ENCODE measurements at places on chromosomes 2 and 18.

GRCh38 chr2:46267616-46268015 lies 29.6 kb upstream of the EPAS1 start:
- DNase-seq = no peak

- DNase-seq = no peak
Measured at GRCh38 chr2:209424199-209424701, 403 bp downstream of the MAP2 start.

DNA sequence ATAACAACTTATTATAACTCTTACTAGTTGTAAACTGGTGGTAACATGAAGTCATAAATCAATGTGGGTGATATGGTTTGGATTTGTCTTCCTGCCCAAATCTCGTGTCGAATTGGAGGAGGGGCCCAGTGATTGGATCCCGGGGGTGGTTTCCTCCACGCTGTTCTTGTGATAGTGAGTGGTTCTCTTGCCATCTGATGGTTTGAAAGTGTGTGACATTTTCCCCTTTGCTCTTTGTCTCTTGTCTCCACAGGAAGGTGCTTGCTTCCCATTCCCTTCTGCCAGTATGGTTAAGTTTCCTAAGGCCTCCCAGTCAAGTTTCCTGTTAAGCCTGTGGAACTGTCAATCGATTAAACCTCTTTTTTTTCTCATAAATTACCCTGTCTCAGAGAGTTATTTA lies 321.6 kb downstream of the DSEL start:
- DNase-seq = no peak

DNA sequence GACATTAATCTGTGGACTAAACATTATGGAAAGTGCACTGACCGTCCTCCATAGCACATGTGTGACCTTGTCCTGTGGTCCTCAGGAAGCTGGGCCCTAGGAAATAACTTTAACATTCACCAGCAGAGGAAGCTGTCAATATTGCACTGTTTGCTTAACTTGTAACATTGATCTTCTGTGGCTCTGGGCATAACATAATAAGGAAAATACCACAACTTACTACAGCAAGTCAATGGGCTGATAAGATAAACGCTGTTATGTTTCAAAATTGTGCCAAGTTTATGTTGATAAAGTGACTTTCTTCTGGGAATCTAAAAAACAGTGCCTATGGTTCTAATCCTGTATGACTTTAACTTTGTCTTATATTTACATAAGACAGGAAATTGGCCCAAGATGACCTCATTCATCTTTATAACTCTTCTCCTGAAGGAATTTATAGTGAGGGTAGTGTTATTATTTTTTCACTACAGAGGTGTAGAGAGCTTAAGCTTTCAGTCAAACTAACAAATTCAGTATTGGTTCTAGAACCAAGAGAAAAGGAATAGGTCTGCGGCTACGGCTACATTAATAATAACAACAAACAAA lies 113.7 kb upstream of the MAP4K3 start:
- DNase-seq = no peak

GRCh38 chr2:213932-214693 lies 49.7 kb downstream of the SH3YL1 start:
- no peak for DNase-seq

- DNase-seq = peak; percentile 33
Measured at GRCh38 chr2:101419096-101419663, 31.9 kb upstream of the CREG2 start.

- peak; percentile 10 for DNase-seq
Measured at GRCh38 chr18:20971886-20972267, 139.7 kb downstream of the ROCK1 start.

DNA sequence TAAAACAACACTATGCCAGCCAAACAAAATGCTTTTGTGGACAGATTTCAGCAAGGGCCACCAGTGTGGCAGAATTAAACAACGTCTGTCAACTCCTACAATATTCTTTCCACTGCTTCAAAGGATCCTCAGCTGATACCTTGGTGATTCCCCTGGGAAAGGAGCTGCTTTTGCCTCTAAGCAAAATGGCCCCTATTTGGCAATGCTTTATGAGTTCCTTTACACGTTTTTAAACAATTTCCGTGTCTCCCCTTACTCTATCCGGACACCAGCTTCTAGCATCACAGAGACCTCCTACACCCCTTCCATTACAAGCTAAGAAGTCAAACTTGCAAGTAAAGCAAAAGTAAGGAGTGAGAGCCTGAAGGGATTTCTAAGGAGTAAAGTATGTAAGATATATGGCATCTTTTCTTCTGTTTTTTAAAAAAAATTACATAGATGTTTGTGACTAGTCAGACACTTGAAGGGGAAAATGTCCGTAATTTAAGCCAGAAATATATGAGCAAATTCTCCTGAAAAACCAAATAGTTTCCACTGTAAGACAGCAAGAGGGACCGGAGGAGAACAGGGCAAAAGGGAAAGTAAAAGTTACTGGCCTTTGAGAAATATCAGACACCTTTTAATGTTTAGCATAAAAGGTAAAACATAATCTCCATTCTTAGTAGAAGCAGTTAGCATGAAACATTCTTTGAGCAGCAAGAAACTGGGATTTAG lies 1.9 kb downstream of the SOS1 start:
- DNase-seq = no peak

GRCh38 chr2:169091761-169092519 lies 22.6 kb downstream of the DHRS9 start:
- DNase-seq = peak; percentile 27

DNA sequence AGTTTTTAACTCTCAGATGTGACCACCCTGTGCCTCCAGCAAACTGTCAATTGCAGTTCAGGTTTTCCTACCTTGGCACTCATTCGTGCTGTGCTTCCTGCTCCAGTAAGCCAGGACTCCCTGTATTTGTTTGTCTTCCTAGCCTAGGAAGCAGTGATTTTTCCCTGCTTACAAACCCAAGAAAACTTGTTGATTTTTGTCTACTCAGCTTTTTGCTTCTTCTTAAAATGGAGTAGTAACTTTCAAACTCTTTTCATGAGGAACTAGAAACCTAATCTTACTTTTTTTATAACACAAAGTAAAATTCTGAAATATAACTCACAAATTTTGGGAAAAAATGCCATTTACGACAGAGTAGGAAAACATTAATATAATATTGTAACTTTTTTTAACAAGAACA lies 150.6 kb upstream of the TMEFF2 start:
- DNase-seq = no peak

DNA sequence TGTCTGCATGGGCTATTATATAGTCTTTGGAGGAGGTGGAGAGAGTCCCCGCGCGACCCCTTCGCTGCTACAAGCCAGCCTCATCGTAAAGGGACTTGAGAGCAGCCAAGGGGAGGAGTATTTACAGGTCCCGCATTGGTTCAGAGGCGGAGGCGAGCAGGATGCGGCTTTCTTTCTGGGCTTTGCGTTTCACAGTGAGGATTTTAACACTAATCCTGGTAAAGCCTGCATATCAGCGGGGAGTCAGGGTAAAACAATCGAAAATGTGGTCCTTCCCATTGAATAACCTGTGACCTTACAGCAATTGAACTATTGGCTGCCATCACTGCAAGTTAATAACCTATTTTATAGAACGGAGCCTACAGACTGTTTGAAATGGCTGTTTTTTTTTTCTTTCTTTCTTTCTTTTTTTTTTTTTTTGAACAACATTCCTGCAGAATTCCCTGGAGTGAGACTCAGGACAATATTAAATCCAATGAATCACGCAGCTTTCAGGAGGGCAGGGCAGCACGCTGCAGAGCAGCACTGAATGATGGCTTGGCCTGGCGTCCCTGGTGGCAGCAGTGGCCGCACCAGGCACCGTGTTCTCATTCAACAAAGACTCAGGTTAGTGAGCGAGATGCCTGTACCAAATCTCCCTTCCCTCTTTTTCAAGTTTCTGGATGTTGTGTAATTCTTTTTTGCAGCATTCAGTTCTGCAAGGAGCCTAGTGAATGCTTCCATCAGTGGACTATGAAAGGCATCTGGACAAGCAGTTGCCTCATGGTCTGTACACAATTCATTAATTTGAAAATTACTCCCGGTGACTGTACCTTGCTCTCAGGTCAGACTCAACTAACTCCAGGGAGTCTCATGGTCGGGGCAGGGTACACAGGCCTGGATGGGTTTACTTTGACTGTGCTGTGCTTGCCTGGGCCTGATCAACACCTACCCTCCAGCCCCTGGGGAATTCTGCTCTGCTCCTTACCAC lies 19.8 kb downstream of the SMIM21 start:
- no peak for DNase-seq

GRCh38 chr18:58624011-58624410 lies 4.9 kb downstream of the ALPK2 start:
- DNase-seq = no peak

GRCh38 chr2:187429989-187430388 lies 18.1 kb downstream of the CALCRL start:
- DNase-seq = no peak

- no peak for DNase-seq
Measured at GRCh38 chr2:201040867-201041628, 30.4 kb downstream of the HYCC2 start.

GRCh38 chr2:43217228-43218154 lies 8.9 kb downstream of the ZFP36L2 start:
- DNase-seq = no peak

GRCh38 chr2:229431327-229431954 lies 160.4 kb upstream of the PID1 start:
- no peak for DNase-seq

GRCh38 chr18:10798727-10799550 lies 273.1 kb downstream of the NAPG start:
- DNase-seq = no peak

Measured in Panc1 (cell line).